ENCODE measurements at places on chromosomes 3 and 15. TPM values are rescaled to one million over a fixed set of nuclear protein-coding genes. Genes with fewer than 3 reads are reported as not detected.

- DNase-seq: no peak
These were observed 171.0 kb downstream of the RBMS3 start for GRCh38 chr3:29451920-29452319.

DNA sequence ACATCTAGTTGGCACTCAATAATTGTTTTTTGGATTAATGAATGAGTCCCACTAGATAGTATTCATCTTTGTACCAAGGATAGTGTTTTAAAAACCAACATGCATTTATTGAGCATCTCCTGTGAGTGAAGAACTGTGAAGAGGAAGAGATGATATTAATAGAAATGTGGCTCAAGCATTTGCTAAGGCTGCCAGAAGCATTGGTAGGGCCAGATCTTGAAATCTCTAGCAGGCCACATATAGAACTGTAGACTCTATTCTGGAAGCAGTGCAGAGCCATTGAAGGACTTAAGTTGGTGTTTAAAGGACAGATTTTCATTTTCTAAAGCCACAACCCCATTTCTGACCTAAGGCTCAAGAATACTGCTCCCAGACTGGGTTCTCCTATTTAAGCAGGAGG, 99.0 kb downstream of the NEK11 start:
- DNase-seq: no peak

DNA sequence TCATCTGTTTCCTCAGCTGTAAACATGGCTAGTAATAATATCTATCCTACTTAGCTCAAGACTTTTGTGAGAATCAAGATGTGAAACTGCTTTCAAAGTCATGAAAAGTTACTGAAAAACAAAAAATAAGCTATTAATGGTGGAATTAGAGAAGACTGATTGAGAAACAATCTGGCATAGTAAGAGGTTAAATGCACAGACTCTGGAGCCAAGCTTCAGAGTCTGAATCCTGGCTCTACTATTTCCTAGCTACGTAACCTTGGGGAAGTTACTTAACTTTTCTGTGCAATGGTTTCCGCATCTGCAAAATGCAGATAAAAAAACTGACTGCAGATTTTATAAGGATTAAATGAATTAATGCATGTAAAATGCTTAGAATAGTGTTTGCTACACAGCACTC, 28.8 kb downstream of the LRRFIP2 start:
- no peak for DNase-seq

DNA sequence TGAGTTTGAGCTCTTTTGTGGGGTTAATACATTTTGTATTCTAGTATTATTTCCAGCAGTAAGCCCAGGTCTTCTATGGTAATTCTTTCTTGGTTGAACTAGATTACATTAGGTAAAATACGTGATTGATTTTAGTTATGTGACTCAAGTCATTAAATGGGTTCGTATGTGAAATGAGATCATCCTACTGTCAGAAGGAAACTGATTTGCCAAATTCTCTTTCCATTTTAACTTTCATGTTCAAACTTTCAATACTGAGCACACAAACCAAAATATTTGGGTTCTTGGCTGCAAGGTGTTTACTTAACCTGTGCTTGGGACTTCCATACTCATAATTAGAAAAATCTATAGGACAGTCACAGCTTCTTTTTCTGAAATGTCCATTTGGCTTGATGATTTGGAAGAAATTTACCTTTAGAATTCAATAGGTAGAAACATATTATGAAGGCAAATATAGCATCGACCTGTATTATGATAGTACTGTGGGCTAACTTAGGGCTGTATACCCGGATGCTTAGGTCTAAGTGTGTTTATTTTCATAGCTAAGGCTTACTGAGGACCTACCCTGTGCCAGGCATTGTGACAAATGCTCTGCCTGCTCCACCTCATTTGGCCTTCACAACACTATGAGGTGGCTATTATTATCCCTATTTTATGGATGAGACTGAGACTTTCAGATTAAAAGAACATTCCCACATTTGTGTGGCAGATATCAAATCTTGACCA, 631.8 kb upstream of the GRM7 start:
- no peak for DNase-seq

- no peak for DNase-seq
These were observed 245.2 kb downstream of the PLOD2 start for GRCh38 chr3:145915787-145916186.

DNA sequence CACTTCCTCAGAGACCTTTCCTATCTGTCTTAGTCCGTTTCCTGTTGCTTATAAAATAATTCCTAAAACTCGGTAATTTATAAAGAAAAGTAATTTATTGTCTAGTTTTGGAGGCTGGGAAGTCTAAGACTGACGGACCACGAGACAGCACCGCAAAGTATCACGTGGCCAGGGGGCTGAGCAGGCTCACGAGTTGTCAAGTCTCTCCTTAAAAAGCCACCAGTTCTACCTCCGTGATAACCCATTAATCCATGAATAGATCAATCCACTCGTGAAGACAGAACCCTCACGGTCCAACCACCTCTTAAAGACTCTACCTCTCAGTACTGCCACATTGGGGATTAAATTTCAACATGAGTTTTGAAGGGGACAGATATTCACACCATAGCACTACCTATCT, 821 bp downstream of the LINS1 start:
- peak; percentile 26 for DNase-seq

DNA sequence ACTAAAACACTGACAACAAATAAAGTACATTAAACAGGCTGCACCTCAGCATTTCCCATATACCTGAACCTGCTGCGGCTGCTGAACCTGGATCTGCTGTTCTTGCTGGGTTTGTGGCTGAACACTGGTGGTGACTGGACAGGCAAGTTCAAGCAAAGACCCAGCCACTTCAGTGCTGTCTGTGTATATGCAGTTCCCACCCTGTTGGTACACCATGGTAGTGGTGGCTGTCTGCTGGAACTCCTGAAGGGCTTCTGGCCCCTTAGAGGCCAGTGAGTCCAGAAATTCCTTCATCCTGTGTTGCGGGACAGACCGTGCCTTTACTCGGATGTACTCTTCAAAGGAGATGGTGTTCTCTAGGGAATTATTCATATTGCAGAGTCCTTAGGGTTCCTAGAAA, 17.2 kb downstream of the QRICH1 start:
- DNase-seq: no peak

GRCh38 chr15:40242601-40243000, 3.7 kb downstream of the PAK6 start:
- no peak for DNase-seq

DNA sequence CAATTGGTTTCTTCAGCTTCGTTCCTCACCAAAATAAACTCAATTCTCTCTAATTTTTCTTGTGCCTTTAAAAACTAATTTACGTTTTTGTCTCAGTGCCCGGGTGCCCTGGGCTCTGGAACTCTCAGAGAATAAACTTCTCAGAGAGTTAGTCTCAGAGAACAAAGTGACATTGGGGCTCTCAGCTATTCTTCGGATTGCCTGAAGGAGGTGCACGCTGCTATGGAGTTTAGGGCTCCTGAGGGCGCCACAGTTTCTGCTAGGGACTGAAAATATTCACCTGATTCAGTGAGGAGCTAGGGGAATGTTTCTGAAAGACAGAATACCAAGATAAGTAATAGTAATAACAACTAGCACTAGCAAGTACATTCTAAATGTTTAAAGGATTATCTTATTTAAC, 22.7 kb downstream of the ZIC4 start:
- no peak for DNase-seq

EFHB gene
- not detected for total RNA-seq

ZPLD1 gene
- not detected for total RNA-seq

TMC3 gene
- total RNA-seq: not detected

IL1RAP gene
- total RNA-seq: 5.6 TPM

DZIP1L gene
- not detected for total RNA-seq
